ENCODE measurements at places on chromosomes 2 and 18.

DNA sequence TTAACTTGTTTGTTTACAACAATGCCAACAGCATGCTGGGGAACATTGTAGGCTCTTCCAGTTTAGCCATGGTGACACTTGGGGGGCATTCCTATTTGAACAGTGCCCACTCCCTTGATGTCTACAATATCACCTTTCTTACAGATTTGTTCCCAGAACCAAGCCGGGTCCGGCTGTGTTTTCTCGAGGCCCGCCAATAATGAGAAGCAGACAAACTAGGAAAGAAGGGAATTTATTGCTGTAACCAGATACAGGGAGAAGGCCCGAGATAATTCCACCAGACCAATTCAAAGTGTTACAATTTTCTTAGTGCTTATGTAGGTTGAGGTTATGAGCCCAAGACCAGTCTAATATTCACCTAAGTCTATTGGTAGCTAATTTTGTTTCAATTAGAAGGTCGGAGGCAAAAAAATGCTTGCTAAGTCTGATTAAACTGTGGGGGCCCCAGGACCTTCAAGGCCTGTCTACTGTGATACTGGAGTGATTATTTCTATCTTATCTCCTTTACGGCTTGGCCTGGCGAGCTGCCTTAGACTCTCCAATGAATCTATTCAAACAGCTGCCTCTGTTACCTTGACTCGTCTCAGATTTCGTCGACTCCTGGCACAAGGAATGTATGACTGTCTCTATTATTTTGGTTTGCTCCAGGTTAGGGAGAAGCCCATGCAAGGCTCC, 59.1 kb upstream of the PSME4 start:
- no peak for DNase-seq

GRCh38 chr18:22921772-22922171, 11.4 kb upstream of the RBBP8 start:
- DNase-seq, result no peak

GRCh38 chr2:38080346-38080745, 4.4 kb upstream of the CYP1B1 start:
- DNase-seq, result no peak

DNA sequence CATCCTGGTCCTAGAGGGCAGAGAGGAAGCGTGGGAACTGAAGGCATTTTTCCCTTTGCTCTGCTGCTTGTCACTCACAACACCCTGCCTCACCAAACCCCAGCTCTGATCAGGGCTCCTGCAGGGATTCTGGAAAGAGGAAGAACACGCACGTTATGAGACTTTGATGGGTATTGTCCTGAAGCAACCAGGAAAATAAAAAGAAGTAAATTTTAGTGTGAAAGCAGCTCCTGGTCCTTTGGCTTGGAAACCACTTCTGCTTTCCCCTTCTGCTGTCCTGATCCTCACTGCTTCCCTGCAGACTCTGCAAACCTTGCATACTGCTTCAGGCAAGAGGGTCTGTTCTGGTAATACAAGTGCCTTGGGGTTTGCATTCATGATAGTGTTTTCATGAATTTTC, 164.1 kb downstream of the SLC8A1 start:
- DNase-seq, result no peak

DNA sequence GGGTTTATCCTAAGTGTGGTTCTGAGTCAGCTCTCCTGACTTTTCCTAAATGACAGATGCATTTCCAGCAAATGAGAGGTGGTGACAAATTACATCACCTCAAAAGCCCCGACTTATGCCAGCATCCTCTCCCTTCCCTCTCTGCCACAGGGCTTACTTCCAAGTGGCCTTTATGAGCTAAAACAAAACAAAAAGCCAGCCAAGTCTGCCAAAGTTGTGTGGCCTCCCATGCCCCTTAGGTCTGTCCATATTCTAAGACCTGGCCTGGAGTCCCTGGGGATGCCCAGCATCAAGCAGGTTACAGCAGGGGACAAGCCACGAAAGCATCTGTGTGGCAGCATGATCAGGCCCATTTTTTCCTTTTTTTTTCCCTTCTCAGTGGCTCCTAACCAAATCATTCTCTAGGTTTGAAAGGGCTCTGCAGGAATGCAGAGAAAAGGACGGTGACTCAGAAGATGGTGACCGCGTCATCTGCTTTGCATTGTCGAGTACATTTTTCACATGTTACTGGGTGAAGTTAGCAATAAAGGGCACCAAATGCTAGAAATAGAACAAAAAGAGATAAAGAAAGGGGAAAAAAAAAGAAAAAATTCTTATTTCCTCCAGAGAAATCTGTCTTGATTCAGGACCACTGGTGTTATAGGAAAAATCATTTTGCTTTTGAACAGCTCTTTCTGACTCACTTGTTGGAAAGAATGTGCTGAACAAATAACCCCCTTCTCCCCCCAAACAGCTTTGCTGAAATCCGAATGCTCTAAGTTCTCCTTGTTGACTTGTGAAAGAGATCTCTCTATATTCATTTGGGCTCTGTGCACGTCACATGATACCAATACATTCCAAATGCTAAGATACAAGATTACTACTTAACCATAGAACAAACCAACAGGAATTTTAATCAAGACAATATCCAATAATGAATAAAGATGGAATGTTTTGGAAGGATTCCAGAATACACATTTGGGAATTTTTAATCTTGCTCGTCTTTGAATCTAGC, 178.7 kb downstream of the EN1 start:
- DNase-seq, result peak; percentile 8

GRCh38 chr2:144920755-144921530, 401.0 kb upstream of the ZEB2 start:
- no peak for DNase-seq

GRCh38 chr18:49025426-49025766, 74.6 kb upstream of the SMAD7 start:
- no peak for DNase-seq

DNA sequence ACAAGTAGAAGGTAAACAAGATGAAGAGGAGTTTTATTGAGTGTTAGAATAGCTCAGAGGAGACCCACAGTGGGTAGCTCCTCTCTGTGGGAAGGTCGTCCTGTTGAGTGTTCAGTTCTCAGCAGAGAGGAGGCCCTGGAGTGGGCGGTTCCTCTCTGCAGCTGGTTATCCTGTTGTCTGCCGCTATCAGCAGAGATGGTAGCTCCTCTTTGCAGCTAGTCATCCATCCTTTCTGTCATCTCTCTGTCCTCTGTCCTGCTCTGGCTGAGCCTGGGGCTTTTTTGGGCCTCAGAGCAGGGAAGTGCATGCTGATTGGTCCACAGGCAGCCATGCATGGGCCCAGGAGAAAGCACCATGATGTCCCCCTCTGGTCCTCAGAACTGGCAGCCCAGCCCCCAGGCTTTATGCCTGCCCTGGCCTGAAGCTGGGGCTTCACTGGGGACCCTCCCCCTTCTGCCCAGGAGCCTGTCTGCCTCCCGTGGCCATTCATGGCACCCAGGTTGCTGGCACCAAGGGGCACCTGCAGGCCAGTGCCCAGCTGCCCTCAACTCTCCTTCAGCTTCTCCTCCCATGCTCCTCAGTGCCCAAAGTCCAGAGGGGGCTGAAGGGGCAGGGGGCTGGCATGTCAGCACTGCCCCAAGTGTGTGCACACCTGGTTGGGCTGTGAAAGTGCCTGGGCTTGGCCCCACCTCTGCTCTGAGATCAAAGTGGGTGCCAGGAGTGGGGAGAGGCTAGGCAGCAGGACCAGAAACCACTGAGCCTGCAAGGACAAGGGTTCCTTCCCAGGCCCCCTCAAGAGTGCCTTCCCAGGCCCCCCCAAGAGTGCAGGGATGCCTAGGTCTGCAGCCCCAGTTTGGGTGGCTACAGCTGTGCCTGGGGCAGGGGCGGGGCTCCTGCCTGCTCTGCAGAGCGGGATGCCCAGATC, 98.7 kb downstream of the TWIST2 start:
- no peak for DNase-seq

DNA sequence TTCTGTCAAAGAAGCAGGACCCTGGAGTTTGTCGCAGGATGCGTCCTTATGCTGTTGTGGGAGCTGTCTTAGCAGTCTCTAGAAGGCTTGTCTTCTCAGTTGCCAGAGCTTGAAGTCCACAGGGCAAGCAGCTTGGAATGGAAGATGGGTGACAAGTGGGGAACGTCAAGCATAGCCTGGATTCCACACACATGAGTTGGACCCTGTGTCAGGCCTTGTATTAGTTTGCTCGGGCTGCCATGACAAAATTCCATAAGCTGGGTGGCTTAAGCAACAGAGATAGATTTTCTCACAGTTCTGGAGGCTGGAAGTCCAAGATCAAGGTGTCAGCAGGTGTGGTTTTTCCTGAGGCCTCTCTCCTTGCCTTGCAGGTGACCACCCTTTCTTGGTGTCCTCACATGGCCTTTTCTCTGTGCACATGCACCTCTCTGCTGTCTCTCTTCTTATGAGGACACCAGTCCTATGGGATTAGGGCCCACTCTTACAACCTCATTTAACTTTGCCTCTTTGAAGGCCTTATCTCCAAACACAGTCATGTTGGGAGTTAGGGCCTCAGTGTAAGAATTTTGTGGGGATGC, 51.3 kb downstream of the THNSL2 start:
- DNase-seq, result no peak
